ENCODE measurements at places on chromosomes 5 and 9.

GRCh38 chr5:9015260-9015936 lies 530.5 kb downstream of the SEMA5A start:
- no peak for DNase-seq

GRCh38 chr5:99258819-99259218 lies 330.0 kb upstream of the CHD1 start:
- no peak for DNase-seq

DNA sequence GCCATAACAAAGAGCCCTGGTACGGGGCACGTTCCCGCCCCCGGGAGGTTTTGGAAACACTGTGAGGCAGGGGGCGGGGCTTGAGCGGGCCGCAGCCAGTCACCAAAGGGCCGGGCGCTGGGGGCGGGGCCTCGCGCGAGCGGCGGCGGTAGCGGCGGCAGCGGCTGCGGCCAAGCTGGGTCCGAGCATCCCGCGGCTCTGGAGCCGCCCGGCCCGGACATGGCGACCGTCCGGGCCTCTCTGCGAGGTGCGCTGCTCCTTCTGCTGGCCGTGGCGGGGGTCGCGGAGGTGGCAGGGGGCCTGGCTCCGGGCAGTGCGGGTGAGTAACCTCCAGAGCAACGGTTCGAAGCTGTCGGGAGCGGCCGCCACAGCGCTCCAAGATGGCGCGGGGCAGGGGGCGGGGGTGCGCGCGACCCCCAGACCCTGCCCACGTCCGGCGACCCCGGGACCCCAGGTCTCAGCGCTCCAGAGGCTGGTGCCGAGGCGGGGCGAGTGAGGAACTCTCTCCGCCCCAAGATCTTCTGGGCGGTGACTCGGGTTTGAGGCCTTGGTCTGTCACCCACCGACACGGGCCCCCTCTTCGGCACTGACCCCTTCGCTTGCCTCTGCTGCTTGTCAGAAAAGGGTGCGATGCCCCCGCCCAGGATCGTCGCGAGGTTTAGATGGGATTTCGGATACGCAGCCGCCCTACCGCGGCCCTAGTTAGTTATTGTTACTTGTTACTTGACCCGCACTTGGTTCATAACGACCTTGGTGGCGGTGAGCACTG lies at the start of gene RECK:
Gene RECK, plus strand, starts transcription at position 134 of the 769 bp plus-strand sequence. Its CDS starts 86 bp downstream, at position 220.
- no peak for DNase-seq

DNA sequence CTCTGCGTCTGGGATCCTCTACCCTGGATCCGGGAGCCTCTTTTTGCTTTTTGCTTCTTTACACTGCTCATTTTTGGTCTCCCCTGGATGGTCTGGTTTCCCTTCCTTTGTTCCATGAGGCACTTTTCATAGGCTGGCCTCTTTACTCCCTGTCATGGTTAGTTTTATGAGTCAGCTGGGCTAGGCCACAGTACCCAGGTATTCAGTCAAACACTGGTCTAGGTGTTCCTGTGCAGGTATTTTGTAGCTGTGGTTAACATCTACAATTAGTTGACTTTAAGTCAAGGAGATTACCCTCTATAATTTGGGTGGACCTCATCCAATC lies 17.5 kb downstream of the ANKRD33B start:
- no peak for DNase-seq

DNA sequence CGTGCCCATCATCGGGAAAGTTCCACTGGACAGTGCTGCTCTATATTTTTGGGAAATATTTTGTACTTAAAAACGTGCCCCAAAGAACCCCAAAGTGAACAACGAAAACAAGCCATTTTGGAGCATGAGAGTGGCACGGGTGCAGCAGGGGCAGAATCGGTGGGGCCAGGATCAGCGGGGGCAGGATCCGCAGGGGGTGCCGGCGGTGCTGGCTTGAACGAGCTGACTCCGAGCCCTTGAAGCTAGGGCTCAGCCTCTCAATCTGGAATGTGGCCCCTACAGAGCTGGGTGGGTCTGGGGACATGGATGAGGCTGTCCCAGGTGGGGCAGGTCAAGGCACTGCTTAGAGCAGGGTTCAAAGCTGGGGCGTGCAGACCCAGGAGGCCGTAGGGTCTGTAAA lies 104.7 kb upstream of the COL5A1 start:
- DNase-seq, result no peak

All from HFF-Myc (cell line).